ENCODE measurements at places on chromosomes 12 and 14.

DNA sequence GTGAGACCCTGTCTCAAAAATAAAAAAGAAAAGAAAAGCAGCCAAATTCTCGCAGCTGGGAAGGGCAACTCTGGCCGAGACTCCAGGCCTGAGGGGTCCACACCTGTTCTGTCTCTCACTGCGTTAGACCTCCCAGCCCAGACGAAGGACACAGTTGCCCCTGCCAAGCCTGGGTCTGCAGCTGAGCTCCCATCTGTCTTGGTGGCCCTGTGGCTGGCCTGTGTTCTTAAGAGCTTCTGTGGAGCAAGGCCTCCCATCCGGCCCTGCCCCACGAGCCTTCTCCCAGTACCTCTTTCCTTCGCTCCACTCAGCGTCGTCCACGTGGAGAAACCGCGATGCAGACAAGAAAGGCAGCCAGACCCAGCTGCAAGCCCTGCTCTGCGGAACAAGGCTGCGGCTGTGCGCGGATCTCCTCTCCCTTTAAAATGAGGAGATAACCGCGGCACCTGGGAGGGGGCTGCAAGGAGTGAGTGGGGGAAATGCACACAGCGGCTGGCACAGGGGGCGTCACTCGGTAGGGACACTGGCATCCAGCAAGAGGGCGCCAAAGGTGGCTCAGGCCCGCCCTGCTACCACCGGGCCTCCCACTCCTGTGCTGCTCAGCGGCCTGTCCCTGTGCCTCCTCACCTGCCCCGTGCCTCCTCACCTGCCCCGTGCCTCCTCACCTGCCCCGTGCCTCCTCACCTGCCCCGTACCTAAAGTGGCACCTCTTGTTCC, 42.4 kb downstream of the LRRC74A start:
- no peak for DNase-seq

- no peak for DNase-seq
These were observed 85.4 kb downstream of the HECTD1 start for GRCh38 chr14:31122098-31122611.

DNA sequence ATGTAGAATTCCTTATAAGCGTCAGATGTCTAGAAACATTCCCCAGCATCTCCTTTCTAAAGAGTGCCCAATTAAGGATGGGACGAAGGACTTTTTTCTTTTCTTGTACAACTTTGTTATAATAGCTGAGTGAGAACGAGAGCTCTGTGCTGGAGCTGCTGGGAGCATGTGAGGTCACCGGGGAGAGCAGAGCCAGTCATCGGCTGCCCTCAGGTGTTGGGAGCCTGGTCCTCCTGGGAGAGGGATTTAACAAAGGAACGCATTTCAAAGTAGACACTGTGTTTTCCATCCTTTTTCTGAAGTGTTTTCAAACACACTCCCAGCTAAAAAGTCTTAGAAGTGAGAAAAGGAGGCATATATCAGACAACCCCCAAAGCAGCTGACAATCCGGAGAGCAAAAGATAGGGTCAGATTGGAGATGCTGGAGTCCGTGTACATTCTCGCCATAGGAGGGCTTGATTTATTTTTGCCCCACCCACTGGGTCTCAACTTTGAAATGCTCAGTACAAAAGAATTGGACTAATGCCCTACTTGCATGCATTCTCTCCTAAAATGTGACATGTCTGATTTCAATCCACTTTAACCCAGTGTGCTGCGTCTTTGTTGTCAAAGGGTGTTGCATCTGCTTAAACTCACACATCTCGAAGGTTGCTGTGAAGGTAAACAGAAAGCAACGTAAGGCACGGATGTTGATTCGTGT, 50.8 kb upstream of the PIWIL1 start:
- DNase-seq: no peak

GRCh38 chr12:46124848-46125619, 134.7 kb upstream of the SCAF11 start:
- peak; percentile 63 for DNase-seq

GRCh38 chr12:96108321-96108720, 72.9 kb upstream of the LTA4H start:
- DNase-seq: peak; percentile 62

GRCh38 chr12:49645146-49646039, 22.0 kb downstream of the PRPF40B start:
- DNase-seq: peak; percentile 67

DNA sequence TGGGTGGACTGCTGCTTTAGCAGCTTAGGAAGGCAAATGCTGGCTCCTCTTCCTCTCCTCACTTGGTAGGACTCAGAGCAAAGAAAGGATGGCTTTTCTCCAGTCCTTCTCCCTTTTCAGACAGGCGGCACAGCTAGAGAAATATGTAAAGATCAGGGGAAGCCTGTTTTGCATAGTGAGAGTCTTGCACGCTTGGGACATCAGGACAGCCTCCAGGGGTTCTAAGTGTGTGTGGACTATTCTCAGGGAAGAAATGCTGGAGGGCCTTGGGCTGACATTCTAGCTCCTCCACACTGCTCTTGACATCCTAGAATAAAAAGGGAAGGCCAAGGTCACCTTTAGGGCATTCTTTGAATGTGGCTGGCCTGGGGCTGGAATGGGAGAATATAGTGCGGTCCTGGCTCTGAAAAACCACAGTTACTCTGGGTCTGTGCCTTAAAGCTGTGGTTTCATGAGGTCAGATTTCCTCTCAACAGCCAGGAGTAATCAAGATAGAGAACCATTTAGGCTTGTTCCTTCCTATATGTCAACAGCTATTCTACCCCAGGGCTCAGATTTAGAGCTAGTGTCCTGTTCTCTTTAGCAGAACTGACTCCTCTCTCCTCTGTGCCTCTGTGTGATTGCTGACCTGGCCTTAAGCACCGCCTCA, 24.3 kb downstream of the CMA1 start:
- DNase-seq: no peak

- DNase-seq: no peak
These were observed 5.9 kb downstream of the ITGB7 start for GRCh38 chr12:53201177-53201541.

- no peak for DNase-seq
These were observed 77.9 kb downstream of the ST8SIA1 start for GRCh38 chr12:22256605-22257004.

- DNase-seq: peak; percentile 15
These were observed 104.9 kb upstream of the SOX5 start for GRCh38 chr12:24054416-24054815.

GRCh38 chr14:66405158-66405557, 81.0 kb upstream of the CCDC196 start:
- no peak for DNase-seq

DNA sequence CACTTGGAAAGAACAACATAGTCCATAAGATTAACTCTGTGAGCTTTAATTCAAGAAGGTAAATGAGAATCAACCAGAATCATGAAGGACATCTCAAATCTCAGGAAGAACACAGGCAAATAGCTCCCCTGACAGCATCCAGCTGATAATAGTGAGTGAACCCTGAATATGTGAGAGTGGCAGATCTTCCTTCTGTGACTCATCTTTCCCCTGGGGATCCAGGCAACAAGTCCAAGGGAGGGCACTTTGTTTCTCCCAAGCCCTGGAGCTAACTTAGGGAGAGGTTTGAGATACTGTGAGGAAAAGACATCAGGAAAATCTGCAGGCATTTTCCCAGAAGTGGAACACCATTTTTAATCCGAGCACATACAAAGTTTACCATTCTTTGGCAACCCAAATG, 763.9 kb upstream of the MGAT4C start:
- no peak for DNase-seq

DNA sequence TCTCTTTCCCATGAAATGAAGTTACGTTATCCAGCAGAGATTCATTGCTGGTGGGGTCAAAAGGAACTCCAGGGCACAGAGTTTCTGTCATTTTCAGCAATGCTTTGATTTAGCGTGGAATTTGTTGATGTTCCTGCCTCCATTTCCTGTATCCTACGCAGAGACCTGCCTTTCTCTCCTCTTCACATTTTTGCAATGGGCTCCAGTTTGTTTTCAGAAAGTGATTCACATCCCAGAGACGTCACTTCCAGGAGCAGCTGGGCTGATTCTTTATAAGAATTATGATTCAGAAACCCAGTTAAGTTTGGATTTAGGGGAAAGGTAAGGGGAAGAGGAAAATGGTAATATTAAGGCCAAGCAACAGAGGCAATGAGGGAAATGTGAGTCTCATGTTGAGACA, 11.6 kb downstream of the RNASE10 start:
- DNase-seq: no peak

DNA sequence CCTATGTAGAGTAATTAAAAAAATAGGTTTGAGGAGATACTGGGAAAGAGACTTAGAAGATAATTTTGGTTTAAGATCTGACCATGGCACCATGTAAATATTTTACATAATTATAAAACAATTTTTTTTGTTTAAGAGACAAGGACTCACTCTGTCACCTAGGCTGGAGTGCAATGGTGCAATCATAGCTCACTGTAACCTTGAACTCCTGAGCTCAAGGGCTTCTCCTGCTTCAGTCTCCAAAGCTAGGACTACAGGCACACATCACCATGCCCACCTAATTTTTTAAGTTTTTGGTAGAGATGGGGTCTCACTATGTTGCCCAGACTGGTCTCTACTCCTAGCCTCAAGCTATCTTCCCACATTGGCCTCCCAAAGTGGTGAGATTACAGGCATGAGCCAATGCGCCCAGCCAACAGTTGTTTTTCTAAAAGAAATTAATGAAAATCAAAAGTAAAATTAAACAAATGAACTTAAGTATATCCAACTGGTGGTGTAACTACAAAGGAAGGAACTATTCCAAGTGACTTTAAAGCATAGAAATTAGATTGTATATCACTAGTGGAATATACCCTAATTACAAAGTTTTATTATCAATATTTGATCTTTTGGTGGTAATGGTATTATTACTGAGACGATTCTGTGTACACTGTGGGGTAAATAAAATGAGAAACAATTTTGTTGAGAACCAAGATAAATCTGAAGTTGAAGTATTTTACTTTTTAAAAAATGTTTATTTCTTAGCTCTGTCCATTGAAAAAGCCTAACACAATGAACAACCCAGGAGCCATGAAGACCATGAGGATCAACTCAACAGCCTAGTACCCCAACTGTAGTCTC, 29.1 kb downstream of the COCH start:
- DNase-seq: no peak

- DNase-seq: peak; percentile 43
These were observed 1445.8 kb upstream of the FLRT2 start for GRCh38 chr14:84084056-84084630.

- peak; percentile 59 for DNase-seq
These were observed 381.4 kb downstream of the ETNK1 start for GRCh38 chr12:23006413-23006812.

GRCh38 chr12:68236421-68237059, 10.9 kb upstream of the IL26 start:
- no peak for DNase-seq

DNA sequence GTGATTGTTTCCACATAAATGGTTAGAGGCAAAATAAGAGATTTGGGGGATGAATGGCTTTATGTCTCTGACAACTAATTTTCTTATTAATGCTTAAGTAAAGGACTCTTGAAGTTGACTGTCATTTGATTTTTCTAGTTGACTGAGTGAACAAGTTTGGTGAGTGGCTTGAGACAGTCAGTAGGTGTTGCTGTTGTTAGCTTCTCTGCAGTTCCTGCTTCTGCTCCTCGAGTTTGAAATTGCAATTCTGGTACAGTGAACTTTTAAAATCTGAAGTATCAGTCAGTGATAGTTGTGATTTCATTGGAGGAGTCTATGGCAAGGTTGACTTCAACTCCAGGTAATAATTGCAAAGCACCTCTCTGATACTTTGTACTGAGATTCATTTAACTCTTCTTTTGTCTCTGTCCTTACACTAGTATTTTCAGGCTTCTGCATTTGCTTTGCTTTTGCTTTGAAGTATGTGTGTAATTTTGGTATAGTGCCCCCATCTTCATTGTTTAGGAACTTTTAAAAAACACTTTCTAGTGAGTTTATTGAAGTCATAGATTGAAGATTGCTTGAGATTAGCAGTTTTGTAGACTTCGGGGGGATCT, 415.5 kb downstream of the PCNX1 start:
- no peak for DNase-seq

DNA sequence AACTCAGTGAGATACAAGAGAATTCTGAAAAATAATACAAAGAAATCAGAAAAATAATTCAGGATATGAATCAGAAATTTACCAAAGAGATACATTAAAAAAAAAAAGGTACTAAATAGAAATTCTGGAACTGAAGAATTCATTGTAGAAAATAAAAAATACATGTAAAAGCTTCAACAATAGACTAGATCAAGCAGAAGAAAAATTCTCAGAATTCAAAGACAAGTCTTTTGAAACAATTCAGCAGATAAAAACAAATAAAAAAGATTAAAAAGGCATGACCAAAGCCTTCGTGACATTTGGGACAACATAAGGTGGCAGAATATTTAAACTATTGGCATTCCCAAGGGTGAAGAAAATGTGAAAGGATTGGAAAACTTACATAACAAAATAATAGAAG, 133.1 kb upstream of the CNOT2 start:
- no peak for DNase-seq

GRCh38 chr12:6044082-6044481, 80.4 kb downstream of the VWF start:
- DNase-seq: no peak

GRCh38 chr12:12585115-12585863, 22.6 kb upstream of the DUSP16 start:
- DNase-seq: no peak

DNA sequence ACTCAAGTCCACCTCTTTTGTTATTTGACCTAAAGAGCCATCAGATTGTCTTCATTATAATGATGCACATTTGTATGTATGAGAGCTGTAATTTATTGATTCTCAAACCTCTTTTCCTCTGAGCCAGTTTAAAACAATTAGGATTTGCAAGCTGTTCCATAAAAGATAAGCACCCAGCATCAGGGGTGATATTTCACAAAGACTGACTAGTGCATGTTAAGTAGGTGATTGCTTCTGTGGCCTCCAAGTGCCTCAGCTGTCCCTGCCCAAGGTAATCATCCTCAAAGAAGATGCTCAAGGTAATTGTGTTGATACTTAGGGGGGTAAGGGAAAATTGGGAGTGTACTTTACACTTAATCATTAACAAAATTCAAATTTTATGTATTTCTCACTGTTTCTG, 18.2 kb downstream of the CEP128 start:
- DNase-seq: no peak

GRCh38 chr14:20331053-20331613, 1.9 kb downstream of the CCNB1IP1 start:
- DNase-seq: no peak

GRCh38 chr12:98644433-98644711, 216 bp downstream of the IKBIP start:
- peak; percentile 53 for DNase-seq

DNA sequence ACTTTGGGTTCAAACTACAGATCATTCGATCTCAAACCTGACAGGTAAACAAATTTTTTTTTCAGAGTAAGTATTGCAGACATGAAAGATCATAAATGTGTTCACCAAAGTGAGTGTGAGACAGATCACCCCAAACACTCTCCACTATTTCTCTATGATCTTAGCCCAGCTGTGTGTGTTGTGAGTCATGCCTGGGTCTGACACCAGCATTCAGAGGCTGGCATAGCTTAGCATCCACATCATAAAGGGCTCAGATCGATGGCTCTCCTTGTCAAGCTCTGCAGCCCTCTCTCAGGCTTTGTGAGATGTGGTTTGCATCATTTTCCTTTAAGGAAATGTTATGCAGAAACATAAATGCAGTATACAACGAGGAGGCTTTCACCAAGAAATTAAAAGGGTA, 164.9 kb downstream of the ETV6 start:
- DNase-seq: no peak

- no peak for DNase-seq
These were observed 2.0 kb upstream of the ANKRD9 start for GRCh38 chr14:102511538-102511937.

All from right cardiac atrium (tissue), 5 donors.